ENCODE measurements at places on chromosomes 1 and 21. TPM values are rescaled to one million over a fixed set of nuclear protein-coding genes. Genes with fewer than 3 reads are reported as not detected.

CD1E gene
- total RNA-seq, result not detected

KCNT2 gene
- total RNA-seq, result 8.4 TPM

ACTA1 gene
- not detected for total RNA-seq

NR1I3 gene
- total RNA-seq, result 0.21 TPM

GRCh38 chr1:110005971-110006370, 21.4 kb downstream of the AHCYL1 start:
- DNase-seq, result no peak

GRCh38 chr1:145983206-145983675, 13.1 kb downstream of the TXNIP start:
- peak; percentile 64 for DNase-seq

- no peak for DNase-seq
Measured at GRCh38 chr1:148315071-148315811, 163.2 kb upstream of the NBPF11 start.

DNA sequence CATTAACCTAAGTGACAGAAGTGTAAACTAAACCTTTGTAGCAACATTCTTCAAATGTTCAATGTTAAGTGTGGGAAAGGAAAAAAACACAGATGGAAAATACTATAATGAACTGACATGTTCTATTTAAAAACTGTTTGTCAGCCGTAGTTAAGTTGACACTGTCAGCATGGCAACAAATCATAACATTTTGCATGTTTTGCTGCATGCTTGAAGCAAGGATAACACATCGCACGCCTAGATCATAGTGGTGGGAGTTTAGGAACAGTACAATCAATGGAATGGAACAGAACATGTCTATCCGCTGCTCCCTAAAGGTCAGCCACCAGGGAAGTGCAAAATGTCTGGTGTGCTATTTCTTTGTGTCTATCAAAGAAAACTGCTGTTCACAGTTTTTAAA, 62.5 kb upstream of the ESRRG start:
- DNase-seq, result no peak

DNA sequence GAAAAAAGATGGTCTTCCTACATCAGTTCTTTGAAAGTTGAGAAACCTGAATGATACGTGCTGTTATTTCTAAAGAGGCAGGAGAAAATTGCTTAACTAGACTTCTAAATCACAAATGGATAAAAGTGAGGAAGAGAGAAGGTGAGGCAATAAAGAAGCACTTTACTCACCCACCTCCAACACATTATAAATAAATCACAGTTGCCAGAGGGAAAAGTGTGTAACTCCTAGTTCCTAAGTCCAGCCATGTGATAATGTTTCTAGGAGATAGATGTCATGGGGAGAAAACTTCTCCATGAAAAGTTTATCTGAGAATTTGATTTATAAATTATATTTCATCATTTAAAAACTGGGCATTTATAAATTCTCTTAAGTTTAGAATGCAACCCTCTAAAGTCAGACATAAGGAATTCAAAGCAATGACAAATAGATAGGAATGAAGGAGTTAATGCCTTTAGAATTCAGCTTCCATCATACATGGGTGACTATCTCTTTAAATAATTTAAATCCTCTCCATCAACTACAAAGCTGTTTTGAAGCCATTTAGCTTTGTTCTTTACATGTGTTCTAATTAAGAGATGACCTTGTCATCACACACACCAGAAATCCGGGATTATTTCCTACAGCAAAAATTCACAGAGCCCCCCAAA, 60.0 kb downstream of the NRIP1 start:
- DNase-seq, result no peak

GRCh38 chr1:22944346-22945055, 28.2 kb downstream of the LACTBL1 start:
- DNase-seq, result no peak

Data from ascending aorta (tissue), 2 donors.